ENCODE measurements at places on chromosomes 11 and 22.

DNA sequence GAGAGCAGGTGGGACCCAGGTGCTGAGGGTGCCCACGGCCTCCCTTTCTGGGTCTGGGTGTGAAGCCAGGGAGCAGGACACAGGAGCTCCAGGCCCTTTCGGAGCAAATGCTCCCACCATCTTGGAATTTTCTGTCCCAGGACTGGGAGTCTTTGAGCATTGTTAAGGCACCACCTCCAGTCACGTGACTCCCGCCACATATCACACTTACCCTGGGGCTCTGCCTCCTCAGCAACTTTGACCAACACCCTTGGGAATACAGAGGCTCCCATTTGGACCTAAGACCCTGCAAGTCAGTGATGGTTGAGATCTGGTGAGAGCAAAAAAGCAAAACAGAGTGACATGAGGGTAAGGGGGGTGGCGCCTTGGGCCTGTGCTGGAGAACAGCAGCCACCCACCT, 35.6 kb downstream of the GNAZ start:
- no peak for DNase-seq

GRCh38 chr11:110986016-110986415, 259.5 kb upstream of the POU2AF2 start:
- DNase-seq, result no peak

DNA sequence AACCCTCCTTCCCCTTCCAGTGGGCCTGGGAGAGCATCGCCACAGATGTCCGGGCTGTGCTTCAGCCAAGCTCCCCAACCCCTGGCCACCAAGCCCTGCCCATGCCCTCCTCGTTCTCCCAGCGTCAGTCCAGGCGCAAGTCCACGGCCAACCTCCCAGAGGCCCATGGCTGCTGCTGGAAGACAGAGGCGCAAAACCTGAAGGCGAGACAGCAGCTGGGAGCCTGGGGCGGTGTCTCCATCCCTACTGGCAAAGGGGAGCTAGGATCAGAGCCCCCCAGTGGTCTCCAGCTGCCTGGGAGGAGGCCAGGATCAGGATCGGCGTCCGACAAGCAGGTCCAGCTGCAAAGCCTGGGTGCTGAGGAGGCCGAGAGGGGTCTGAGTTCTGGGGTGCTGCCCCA, 1.9 kb downstream of the TSGA10IP start:
- DNase-seq, result no peak

DNA sequence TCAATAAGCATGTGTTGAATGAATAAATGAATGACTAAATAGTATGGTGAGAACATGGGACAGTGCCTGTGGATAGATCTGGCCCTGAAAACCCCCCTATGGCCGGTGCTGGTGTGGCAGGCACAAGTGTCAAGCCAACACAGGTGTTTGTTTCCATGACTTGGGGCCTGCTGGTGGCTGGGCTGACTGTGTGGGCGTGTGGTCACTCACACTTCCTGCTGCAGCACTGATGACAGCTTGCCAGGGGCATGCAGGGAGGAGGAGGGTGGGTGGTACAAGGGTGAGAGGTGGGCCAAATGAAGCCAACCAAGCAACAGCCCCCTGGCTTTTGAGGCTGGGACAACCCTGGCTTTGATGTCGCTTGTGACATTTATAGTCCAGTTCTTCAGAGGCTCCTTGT, 30.3 kb upstream of the ABCC8 start:
- DNase-seq, result no peak

DNA sequence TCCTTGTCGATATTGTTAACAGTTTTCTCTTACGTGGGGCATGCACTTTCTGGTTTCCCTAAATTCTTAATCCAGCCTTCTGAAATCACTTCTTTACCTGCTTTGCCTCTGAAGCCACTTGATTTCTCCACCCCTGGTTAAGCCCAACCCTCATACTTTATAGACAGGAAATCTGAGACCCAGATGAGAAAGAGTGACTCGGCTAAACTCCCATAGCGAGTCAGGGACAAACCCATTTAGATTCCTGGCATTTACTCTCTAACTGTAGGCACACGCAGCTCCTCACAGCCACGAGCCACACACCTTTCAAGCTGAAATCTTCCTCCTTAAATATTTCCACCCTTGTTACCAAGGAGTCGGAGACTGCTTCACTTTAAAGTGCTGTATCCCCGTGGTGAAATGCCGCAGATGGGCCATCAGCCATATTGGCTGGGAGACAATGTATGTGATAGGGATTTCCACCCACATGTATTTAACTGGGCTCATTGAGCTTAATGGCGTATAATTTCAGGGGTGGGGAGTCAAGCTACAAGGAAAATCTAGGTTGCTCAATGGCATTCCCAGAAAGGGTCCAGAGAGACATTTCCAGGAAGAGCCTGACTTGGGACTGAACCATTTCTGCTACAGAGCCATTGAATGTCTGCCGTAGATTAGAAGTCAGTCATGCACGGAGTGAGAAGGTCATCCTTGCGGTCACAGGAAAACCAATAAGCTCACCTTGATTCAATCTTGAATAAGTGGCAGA, 49.9 kb upstream of the GRK3 start:
- no peak for DNase-seq

GRCh38 chr11:61507012-61507768, 1.4 kb upstream of the LRRC10B start:
- no peak for DNase-seq

DNA sequence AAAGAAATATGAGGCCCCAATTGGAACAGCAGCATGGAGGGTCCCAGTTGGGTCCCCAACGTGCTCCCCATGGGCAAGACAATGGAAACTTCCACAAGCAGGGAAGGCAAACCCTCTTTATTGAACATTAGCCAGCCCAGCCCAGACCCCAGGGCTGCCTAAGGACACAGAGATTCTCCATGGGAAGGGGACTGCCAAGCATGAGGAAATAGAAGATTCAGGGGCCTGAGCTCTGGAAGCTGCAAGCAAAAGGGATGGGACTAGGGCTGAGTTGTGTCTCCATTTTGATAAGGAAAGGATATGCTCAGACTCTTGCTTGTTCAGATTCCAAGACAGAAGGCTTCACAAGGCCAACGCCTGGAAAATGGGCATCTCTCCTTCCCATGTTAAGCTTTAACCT, 23.3 kb downstream of the TMEM218 start:
- no peak for DNase-seq

GRCh38 chr22:43159484-43160178, 8.3 kb downstream of the TSPO start:
- DNase-seq, result no peak

- DNase-seq, result no peak
Measured at GRCh38 chr11:34397120-34397519, 39.3 kb upstream of the ABTB2 start.

- peak; percentile 74 for DNase-seq
Measured at GRCh38 chr11:65315204-65315865, 669 bp downstream of the CDC42EP2 start.

DNA sequence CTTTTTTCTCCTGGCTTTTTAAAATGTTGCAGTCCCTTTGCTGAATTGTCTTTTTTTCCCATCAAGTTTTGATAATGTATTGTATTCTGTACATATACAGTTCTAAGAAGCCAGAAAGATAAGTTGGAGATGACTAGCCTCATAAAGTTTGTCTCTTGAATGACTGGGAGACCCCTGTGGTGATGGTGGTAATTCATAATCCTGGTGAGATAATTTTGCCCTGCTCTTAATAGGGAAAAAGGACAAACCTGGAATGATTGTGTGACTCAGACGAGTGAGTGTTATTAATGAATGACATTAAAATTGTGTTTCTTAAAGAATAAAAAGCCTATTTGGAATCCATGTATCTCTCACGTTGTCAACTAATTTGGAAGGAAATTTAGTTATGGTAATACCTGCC, 1.2 kb downstream of the HIKESHI start:
- no peak for DNase-seq

GRCh38 chr11:63920939-63921417, 4.0 kb upstream of the RCOR2 start:
- peak; percentile 29 for DNase-seq

DNA sequence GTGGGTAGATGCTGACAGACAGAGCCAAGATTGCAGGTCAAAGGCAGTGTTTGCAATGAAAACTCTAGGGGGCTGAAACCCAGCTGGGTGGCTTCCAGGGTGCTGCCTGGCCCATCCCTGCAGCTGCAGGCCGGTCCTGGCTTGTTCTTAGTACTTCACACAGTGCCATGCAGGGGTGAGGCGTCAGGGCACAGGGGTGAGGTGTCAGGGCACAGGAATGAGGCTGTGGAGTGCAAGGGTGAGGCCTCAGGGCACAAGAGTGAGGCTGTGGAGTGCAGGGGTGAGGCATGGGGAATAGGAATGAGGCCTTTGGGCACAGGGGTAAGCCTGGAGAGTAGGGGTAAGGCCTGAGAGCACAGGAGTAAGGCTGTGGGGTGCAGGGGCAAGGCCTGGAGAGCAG, 337.6 kb downstream of the TBC1D22A start:
- no peak for DNase-seq

DNA sequence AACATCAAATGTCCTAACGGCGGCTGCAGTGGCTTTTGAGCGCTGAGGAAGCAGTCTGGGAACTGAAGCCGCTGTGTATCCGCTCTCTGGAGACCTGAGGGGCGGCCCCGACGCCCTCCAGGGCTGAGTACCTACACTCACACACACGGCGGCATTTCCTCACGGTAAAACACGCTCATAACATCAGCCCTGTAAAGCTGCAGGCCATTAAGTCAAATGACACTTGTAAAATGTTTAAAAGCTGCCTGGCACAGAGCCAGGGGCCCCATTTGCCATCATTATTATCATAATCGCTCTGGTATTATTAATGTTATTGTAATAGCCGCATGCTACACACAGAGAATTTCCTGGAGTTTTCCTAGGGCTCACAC, 5.1 kb downstream of the CARS1 start:
- DNase-seq, result no peak

GRCh38 chr11:27420722-27421572, 51.6 kb downstream of the LGR4 start:
- no peak for DNase-seq

- no peak for DNase-seq
Measured at GRCh38 chr11:87259736-87260135, 222.0 kb downstream of the TMEM135 start.

- no peak for DNase-seq
Measured at GRCh38 chr11:60098508-60098907, 10.0 kb downstream of the MS4A2 start.

- DNase-seq, result no peak
Measured at GRCh38 chr11:6862961-6863360, at the start of gene OR10A2. Gene OR10A2, plus strand, starts transcription at chr11:6863057. Its CDS starts 6,698 bp downstream, at chr11:6869755.

DNA sequence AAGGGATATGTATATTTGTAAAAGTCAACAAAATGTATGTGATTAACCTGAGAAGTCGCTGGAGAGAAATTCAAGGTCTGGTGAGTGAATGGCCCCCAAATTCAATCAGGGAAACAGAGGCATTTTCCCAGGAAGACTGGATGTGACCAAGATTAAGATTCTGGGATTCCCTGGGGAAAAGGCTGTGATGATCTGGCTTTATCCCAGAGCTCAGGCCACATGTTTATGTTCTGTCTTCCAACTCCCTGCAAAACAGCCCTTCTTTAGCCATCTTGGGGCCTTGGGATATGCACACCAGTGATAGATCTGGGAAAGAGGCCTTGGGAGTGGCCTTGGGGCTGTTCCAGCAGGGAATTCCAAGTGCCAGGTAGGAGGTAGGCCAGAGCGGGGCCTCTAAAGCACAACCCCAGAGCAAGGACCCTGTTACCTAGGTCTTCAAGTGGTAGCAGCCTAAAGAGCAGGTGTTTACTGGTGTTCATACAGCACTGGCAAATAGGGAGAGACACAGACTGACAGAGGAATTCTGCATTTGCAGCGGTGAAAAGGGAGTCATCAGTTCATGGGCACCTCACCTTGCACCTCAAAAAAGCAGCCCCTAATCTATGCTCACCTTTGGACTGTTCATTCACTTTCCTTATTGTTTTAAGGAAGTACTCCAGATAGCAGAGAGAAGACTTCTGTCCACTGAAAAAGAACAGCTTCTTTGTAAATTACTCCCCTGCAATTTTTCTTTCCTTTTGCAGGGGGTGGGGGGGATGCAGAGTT, 312.4 kb downstream of the BUD13 start:
- DNase-seq, result no peak

GRCh38 chr11:43830928-43831440, 49.6 kb upstream of the ALKBH3 start:
- DNase-seq, result peak; percentile 16

- DNase-seq, result no peak
Measured at GRCh38 chr11:45262900-45263299, 23.2 kb downstream of the SYT13 start.

- no peak for DNase-seq
Measured at GRCh38 chr11:17798253-17798652, 63.7 kb downstream of the KCNC1 start.

GRCh38 chr22:25404556-25404927, 159.9 kb upstream of the GRK3 start:
- no peak for DNase-seq

- DNase-seq, result no peak
Measured at GRCh38 chr11:94201004-94201465, 72.4 kb downstream of the PANX1 start.

DNA sequence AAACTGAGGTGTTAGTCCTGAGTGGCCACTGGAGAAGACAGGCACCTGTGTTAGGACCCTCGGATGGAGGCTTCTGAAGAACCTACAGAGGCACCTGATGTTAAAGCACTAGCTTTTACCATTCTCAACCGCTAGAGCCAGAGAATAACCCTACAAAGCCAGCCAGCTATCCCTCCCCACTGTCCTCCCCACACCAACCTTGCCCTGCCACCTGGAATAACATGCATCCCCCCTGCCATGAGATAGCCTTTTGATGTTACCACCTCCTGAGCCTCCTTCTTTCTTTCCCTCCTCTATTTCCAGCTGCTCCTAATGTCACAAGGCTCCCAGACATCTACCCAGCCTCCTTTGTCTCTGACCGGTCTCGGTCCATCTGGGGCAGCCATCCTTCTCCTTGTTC, 28.1 kb downstream of the COMMD9 start:
- DNase-seq, result no peak

GRCh38 chr11:24833573-24833972, 336.7 kb downstream of the LUZP2 start:
- DNase-seq, result no peak

- DNase-seq, result peak; percentile 53
Measured at GRCh38 chr11:111982019-111982464, 43.2 kb upstream of the DLAT start.

GRCh38 chr22:33871935-33872334, 48.3 kb downstream of the LARGE1 start:
- no peak for DNase-seq

DNA sequence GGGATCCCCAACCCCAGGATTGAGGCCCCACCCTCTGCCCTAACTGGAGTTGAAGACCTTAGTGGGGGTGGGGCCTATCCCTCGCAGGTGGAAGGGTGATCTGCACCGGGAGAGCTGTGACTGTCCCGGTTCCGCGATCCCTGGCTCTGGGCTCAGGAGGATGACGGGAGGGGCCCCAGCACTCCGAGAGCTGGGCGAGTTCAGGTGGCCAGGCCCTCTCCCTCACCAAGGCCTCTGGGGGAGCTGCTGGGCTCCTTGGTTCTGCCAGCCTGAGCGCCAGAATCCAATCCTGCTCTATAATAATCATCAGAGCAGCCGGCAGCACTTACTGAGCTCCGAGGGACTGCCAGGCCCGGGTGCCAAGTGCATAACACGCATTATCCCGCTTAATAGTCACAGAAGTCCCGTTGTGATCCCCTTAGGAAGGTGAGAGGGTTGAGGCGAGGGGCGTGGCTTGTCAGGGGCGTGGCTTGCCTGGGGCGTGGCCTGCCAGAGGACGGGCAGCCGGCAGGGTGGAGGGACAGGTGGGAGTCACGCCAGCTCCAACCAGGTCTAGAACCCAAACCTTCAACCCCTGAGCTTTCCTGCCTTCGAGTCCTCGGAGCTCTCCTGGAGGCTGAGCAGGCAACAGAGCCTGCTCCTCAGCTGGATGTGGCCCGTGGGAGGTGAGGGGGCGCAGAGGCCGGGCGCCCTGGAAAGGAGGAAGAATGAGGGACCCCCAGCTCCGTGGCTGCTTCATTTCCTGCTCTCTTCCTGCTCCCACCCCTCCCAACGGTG, 7.3 kb upstream of the SYT7 start:
- peak; percentile 58 for DNase-seq
